ENCODE measurements at places on chromosomes 1 and 21. TPM values are rescaled to one million over a fixed set of nuclear protein-coding genes. Genes with fewer than 3 reads are reported as not detected.

DNA sequence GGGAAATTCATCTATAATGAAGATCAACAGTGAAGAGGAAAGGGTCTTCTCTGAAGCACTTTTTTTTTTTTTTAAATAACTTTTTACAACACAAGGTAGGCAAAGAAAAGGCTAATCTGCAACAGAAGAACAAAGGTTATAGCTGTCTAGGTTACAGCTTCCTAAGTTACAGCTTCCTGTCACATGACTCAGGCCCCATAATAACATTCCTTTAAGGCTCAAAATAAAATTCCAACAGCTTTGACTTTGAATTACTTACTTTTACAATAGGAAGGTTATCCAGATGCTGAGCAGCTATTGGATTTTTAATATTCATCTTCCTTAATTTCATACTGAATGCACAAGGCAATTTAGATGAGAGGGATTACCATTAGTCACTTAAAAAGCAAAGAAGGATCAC, 40.4 kb upstream of the TMEM61 start:
- no peak overlapping the region for H3K27ac ChIP-seq
- no peaks in the 10 kb centered on the region for H3K27me3 ChIP-seq
- no peak for DNase-seq
- no peak overlapping the region for H3K4me3 ChIP-seq

Gene FTCD
- total RNA-seq: 5.9 TPM

DNA sequence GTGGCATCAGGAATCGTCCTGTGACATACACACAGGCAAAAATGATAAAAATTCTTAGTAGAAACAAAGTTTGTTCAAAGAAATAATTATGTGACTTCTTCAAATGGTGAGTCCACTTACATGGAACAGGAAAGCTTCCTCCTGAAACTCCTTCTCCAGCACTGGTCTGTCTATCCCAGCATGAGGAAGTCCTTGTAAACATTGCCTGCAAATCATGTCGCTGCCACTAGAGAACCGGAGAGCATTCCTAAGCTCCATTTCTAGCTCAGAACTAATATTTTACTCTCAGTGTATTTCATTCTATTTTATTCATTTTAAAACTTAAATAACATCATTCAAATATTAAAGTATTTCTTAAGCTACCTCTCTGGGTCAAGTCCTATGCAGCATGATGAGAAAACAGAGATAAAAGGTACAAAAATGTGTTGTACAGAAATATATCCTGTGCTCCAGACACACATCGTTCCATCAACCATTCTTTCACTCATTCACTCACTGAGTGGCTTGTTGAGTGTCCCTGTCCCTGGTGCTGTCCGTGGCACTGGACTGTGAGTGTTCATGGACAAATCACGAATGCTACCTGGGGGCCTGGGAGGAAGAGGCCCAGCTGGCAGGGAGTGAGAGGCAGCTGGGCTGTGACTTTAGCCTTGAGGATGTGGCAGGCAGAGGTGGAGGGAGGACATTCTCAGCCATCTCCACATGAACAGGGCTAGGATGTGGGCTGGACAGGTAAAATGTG, 10.0 kb downstream of the CYP4A22 start:
- no peak for DNase-seq
- H3K36me3 ChIP-seq: no peaks in the 10 kb centered on the region
- no peak overlapping the region for H3K27ac ChIP-seq
- H3K27me3 ChIP-seq: no peaks in the 10 kb centered on the region
- no peaks in the 10 kb centered on the region for H3K4me1 ChIP-seq

GRCh38 chr1:12028248-12028647, 8.9 kb downstream of the MIIP start:
- H3K36me3 ChIP-seq: no peaks in the 10 kb centered on the region
- no peaks in the 10 kb centered on the region for H3K4me1 ChIP-seq
- DNase-seq: no peak

Gene FLVCR1
- total RNA-seq: 5.5 TPM

Data from PC-9 (cell line).